GM04504 (cell line): ENCODE measurements at places on chromosomes 6 and 20.
A peak's percentile ranks its signal among the peaks of the same experiment; 100 is the strongest.

DNA sequence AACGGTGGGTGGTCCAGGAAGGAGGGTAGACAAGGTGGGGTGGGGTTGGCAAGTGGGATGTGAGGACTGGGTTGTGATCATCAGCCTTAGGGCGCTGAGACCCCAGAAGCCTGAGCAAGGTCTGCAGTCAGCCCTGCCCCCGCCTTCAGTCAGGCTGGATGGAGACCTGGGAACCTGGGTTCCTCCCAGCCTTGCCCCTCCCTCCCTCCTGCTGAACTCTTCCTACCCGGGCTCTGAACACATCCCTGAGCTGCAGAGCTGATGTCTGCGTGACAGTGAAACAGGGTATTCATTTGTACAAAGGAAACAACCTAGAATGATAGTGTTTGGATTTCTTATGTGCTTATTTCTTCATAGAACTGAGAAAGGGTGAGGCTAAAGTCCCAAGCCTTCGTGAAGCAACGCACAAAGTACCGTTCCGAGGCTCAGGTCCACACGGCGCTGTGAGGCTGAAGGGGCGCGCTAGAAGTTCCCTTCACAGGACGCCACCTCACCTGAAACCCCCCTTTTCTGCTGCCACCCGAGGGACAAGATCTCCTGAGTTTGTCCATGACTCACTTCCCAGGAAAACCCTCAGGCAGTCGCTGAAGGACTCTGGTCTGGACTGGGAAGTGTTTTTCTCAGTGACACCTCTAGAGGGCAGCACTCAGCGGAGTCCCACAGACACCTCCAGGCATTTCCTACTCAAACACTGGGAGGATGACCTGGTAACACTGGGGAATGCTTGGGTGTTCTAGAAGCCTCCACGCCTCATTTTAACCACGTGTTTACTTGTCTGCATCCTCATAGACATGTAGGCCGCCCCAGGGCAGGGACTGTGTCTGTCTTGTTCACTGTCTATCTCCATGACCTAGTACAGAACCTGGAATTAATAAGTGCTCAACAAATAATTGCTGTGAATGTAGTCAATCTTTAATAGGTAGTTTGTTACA lies 1.2 kb downstream of the GSTA5 start:
- DNase-seq = peak; percentile 41

GRCh38 chr6:27213544-27214125 lies 33.9 kb upstream of the PRSS16 start:
- DNase-seq = no peak

- no peak for DNase-seq
These were observed 108.6 kb downstream of the CDYL start for GRCh38 chr6:4884646-4885340.

- no peak for DNase-seq
These were observed 54.8 kb downstream of the BTBD3 start for GRCh38 chr20:11972478-11972877.

- DNase-seq = no peak
These were observed 113.8 kb downstream of the TAF4 start for GRCh38 chr20:61951695-61952533.

GRCh38 chr6:133131621-133132465 lies 109.3 kb upstream of the EYA4 start:
- DNase-seq = no peak

DNA sequence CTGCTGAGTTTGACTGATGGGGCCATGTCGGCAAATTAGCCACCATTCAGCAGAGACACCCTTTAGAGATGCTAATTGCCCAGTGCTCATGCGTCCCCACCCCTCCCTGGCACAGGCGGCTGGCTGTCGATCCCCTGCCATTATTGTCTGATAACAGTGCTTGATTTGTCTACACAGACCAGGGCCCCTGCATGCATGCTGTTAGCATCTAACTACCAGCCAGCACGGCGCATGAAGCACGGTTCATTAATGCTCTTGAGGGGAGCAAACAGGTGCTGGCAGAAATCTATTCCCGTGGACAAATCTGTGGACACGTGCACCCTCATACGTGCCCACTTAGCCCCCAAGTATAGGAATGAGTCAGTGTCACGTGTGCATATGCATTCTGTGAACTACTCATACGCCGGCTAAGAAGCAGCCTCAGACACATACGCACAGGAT lies 32.2 kb downstream of the KCNB1 start:
- DNase-seq = no peak

DNA sequence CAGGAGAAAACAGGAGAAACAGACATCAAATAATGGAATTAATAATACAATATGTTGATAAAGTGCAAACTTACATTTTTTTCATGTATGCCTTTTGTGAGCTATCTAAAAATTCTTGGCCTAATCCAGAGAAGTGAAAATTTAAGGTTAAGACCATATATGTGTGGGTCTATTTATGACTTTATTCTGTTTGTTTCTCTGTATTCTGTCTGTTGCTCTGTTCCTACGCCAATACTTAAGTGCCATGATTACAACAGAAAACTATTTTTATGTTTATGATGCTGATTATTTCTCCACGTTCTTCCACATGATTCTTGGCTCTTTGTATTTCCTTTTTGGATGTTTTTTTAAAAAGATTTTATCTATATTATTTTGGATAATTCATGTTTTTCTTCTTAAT lies 109.6 kb upstream of the MAP3K4 start:
- no peak for DNase-seq

DNA sequence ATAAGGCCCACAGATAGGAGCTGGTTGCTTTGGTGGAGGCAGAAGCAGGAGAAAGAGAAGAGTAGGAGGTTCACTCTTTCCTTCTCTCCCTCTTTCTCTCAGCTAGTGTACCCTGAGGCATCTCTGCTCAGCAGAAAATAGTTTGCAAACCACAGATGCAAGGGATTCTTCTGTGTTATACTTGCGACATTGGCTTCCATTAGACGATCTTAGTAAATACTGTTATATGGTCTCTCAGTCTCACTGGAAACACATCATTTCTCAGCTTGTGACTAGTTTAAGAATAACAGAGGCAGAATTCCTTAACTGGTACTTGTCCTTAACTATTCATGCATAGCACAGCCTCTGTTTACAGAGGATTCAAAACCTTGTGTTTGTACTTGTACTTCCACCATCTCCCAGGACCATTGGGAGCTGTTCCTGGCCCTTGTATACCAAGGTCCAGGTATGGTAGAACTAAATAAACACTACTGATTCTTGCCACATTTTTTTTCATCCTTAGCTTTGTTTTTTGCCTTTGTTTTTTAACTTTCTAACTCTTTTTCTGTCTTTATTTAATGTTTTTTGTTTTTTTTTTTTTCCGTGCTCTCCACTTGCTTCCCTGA lies 218.2 kb downstream of the OTOR start:
- DNase-seq = no peak

- no peak for DNase-seq
These were observed 140.6 kb downstream of the MTHFD1L start for GRCh38 chr6:151005896-151006632.

DNA sequence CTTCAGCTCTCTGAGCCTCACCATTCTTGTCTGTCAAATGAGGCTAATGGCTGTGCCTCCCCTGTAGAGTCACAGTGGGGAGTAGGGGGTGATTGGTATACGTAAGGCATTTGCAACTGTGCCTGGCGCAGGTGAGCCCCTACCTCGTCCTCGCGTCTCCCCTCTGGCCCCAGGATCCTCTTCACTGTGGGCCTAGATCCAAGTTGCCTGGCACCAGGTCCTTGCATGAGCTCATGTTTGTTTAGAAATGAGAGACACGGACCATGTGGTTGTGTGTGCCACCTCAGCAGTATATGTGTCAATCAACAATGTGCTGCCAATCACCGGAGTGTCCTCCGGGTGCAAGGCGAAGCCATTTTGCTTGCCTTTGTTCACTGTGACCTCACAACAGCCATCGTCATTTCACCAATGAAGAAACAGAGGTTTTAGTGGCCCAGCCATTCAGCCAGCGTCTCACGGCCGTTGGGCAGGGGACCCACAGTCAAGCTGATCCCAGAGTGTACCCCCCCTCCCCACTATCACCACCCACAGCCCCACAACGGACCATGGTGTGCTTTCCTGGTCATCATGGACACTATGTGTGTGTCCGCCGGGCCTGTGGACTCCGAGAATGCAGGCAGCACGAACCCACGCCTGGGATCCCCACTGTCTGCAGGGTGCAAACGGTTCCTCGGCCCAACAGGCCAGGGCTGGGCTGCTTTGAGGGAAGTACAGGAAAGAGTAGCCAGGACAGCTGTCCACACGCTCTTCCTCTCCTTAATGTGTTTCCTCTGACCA lies 35.9 kb upstream of the STX16 start:
- no peak for DNase-seq

DNA sequence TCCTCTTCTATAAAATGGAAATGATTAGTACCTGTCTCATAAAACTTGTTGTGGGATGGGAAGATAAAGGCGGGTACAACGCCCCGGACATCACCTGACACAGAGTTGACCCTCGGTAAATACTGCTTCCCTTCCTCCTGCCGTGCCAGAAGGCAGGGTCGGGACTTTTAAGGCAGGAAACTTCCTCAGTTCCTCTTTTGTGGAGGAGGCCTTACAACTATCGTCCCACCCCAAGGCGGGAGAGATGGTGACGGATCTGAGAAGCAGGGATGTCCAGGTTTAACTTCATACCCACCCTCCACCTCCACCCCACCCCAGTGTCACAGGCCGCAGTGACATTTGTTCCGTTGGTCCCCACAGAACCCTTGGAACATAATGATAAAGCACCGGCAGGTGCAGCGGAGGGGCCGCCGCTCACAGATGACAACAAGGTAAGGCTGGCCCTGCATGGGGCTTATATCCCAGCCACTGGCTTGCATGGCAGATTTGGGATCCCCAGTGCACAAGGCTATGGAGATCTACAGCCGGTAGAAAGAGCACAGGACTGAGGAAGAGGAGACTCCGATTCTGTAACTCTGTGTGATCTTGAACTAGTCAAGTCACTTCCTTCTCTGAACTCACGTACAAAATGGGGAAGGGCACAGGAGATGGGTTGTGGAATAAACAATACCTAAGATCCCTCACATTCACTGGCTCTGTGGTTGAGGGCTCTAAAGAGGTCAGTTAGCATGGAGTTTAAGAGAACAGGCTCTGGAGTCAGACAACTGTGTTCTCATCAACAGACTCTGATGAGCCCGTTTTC lies 764 bp downstream of the DNTTIP1 start:
- DNase-seq = no peak

GRCh38 chr6:113403966-113404595 lies 453.1 kb upstream of the MARCKS start:
- DNase-seq = no peak

GRCh38 chr20:41014561-41015088 lies 14.0 kb upstream of the TOP1 start:
- DNase-seq = no peak

DNA sequence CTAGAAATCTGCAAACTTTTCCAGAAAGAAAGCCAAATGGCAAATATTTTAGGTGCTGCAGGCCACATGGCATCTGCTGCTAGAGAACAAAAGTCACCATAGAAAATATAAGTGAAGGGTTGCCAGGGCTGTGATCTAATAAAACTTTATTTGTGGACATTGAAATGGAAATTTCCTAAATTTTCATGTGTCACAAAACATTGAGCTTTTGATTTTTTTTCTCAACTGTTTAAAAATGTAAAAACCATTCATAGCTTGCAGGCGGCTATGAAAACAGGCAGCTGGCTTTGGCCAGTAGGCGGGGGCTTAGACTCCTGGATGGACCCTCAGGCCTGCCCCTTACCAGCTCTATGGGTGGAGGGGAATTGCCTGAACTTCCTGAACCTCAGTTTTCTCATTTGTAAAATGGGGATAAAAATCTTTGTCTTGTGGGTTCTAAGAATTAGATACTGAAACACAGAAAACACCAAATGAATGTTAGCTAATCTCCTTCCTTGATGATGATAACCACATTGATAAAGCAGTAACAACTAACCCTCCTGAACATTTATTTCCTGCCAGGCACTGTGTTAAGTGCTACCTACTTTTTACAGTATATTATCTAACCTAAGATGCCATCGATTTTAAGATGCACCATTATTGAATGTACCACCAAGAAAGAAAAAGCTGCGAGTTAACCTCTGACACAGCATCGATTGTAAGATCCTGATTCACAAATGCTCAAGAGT lies 85.5 kb downstream of the SLC22A23 start:
- DNase-seq = no peak

DNA sequence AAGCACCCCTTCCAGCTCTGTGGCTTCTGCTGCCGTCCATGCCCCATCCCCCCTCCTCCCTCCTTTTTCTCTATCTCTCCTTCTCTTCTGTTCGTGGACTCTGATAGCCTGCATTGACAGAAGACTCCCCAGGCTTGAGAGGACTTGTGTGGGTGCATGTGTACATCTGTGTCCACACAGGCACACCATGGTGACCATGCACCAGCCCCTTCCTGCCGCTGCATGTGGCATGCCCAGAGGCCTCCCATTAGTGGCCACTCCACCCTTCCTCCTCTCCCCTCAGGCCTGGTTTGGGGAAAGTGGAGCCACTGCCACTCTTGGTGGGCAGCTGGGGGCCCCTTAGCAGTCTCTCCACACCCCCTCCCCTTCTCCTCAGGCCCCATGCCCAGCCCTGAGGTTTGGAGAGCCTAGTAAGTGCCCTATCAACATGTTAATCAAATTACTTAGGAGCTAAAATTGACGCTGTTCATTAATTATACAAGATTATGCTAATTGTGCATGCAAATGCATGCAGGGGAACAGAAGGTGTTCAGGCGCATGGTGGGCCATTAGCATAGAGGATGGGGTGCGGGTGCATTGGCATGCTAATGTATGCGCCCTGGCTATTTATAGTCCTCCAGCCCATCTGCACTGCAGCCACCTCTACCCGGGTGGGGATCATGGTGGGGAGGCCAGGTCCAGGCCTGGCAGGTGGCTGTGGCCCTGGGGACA lies 45.9 kb downstream of the EBF4 start:
- no peak for DNase-seq
